ENCODE measurements at places on chromosomes 7 and 10.

DNA sequence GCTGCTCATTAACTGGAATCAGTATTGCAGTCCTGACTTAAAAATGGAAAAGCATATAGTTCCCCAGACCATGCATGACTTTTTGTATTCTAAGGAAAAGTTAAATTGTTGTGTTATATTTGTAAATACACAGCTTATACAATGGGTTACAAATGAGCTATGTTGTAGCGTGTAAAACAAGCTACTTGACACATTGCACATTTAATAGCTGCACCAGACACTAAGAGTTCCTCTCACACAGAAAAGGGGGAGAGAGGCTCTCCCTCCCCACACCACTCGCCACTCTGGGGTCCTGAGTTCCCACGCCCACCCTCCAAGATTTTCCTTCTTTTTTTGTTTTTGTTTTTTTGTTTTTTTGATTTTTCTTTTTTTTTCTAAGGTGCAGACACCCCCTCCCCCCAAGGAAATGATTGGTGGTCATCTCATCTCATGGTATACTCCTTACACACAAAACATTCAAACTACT, 6.3 kb downstream of the KLF6 start:
- DNase-seq, result no peak

GRCh38 chr7:102122026-102122425, 164.6 kb upstream of the SH2B2 start:
- DNase-seq, result no peak

GRCh38 chr7:122770686-122771335, 68.1 kb upstream of the RNF148 start:
- DNase-seq, result no peak

DNA sequence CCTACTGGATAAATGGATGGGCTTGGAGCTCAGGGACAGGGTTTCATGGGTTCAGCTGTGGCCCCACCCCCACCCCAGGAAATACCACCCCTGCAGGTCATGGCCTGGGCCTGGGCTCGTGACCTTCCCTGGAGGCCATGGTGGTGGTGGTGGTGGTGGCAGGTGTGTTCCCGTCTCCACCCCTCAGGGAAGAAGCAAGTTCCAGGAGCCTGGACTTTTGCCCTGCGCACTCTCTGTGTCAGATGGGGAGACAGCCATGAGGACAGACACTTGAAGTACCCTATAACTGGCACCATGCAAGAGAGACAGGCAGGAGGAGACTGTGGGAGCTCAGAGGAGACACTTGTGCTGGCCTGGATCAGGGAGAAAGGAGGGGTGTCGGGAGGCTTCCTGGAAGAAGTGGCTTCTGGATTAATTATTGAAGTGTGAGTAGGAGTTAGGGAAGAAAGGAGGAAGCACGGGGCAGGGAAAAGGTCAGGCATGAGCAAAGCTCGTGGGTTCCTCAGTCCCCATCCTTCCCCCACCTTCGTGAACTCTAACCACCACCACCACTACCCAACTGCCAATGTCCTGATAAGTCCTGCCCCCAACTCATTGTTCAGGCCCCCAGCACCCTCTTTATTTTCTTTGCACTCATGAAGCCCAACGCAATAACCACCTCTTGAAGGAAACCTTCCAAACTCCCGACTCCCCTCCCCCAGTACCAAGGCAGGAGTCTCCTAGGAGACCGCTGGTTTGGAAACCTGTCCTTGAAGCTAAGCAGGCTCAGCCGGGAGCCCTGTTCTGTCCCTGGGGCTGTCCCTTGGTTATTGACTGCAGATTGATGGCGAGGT, 8.9 kb downstream of the SH2B2 start:
- no peak for DNase-seq

DNA sequence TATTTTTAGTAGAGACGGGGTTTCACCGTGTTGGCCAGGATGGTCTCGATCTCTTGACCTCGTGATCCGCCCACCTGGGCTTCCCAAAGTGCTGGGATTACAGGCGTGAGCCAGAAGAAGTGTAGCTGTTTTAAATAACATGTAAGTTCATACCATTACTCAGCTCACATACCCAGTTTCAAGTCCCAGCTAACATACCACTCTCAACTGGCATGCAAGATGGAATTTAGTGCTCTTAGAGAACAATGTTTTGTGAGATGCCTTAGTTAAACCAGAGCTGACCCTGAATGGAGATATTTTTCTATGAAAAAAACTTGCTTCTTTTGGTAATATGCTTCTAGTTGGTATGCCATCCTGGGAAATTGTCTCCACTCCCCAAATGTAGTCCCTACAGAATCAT, 37.3 kb downstream of the HBP1 start:
- no peak for DNase-seq

GRCh38 chr7:38942431-38943051, 33.5 kb upstream of the VPS41 start:
- no peak for DNase-seq

DNA sequence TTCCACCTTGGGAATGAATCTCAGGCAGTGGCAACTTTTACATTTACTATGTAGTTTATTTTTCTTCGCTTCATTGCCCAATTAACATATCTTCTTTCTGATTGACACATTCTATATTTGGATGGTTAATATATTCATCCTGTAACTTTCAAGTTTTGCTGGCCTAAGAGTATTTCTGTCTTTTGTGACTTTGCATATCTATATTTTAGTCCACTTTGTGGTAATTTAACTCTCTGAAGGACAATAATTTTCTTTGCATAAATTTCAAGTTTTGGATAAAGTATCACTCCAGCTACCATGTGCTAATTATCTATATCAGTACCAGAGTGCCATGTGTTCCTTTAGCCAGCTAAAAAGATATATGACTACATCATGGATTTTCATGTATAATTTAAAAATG, 151.5 kb upstream of the KAT6B start:
- DNase-seq, result no peak

DNA sequence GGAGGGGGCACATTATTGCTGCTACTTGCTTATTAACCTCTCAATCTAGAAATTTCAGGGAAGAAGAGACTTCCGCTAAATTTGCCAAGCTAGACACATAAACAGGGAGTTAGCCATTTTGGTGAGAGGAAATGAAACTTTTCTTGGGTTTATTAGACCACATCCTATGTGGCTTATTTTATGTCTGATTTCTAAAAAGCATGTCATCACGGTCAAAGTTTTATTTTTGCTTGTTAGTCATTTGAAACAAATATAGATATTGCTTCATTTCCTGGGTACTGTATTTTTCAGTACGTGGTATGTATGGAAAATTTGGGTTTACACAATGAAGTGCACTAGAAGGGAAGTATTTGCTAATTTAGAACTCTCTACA, 144.1 kb downstream of the TCF7L2 start:
- DNase-seq, result no peak

DNA sequence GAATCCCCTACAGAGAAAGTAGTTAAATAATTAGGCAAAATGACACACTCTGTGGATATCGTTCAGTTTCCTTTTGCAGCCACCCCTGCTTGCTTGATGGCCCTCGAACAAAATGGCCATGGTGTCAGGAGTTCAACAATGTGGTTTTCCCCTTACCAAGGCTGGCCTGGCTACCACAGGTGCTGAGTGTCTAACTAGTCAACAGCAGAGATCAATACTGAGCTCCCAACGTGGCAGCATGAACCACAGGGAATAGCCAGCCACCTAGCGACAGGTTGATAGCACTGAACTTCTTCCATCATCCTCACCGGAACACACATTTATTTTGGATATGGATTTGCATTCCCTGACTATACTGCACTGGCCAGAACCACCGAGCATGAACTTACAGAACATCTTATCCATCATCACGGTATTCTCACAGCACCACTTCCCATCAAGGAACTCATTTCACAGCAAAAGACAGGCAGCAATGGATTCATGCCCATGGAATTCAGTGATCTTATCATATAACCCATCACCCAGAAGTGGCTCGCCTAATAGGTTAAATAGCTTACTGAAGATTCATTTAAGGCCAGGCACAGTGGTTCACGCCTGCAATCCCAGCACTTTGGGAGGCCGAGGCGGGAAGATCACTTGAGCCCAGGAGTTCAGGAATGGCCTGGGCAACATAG, 6.3 kb downstream of the C10orf67 start:
- DNase-seq, result no peak

- DNase-seq, result no peak
Measured at GRCh38 chr10:79396520-79396919, 48.9 kb downstream of the ZCCHC24 start.

GRCh38 chr10:22816298-22816653, 101.9 kb upstream of the PIP4K2A start:
- DNase-seq, result no peak

DNA sequence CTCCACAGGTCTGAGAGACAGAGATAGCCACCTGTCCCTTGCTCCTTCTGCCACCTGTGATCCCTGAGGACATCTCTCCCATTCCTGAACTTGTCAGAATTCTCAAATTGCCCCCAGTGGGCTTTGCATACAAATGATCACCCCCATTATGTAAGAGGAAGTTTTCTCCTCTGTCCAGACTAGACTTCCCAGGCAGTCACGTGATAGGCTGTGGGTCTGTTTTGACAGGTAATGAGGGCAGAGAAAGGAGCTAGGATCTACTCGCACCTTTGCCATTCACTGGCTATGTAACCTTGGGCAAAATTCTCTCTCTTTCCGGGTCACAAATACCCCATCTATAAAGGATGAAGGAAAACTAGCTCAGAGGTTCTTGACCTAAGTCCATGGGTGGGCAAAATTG, 21.4 kb upstream of the TM9SF3 start:
- DNase-seq, result no peak

DNA sequence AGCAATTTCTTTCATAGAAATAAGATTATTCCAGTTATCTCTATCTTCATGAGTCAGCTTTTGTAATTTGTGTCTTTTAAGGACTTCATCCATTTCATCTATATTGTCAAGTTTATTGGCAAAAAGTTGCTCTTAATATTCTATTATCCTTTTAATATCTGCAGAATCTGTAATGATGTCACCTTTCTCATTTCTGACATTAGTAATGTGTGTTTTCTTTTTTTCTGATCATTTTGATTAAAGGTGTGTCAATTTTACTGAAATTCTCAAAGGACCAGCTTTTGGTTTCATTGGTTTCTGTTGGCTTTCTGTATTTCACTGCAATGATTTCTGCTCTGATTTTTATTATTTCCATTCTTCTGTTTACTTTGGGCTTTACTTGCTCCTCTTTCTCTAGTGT, 17.9 kb upstream of the OR2AE1 start:
- no peak for DNase-seq

- DNase-seq, result no peak
Measured at GRCh38 chr10:118564652-118565051, 30.8 kb downstream of the PRLHR start.

GRCh38 chr10:22323538-22324305, 2.8 kb downstream of the BMI1 start:
- DNase-seq, result no peak

GRCh38 chr7:66330961-66331360, 125.8 kb downstream of the TPST1 start:
- DNase-seq, result no peak

GRCh38 chr7:100493476-100494264, 9.9 kb downstream of the NYAP1 start:
- DNase-seq, result peak; percentile 62

DNA sequence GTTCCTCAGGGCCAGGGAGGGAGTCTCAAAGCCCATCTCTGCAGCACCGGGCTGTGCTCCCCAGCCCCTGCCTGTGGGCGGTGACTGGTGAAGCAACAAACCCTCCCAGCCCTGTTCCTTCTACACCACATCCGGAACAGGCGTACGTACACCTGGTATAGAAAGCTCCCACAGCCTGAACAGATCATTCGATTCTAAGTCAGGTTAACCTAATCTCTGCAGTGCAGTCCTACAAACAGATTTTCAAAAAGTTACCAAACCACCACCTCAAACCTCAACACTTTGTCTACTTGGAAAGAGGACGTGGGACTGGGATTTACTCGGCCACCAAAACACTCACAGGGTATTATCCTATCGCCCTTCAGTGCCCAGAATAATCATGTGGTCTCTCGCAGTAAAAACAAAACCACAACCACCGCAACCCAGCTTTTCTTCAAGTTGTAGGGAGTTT, 238.4 kb downstream of the DIP2C start:
- DNase-seq, result peak; percentile 46

DNA sequence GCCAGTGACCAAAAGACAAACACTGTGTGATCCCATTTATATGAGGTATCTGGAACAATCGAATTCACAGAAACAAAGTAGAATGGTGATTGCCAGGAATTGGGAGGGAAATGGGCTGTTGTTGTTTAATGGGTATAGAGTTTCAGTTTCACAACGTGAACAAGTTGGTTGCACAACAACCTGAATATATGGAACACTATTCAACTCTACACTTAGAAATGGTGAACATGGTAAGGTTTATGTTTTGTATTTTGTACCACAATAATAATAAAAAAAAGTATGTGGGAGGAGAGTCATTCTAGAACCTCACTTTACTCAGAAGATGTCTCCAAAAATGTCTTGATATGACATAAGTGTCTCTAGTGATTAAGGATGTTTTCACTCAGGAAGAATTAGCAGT, 85.2 kb upstream of the SGCE start:
- DNase-seq, result no peak

DNA sequence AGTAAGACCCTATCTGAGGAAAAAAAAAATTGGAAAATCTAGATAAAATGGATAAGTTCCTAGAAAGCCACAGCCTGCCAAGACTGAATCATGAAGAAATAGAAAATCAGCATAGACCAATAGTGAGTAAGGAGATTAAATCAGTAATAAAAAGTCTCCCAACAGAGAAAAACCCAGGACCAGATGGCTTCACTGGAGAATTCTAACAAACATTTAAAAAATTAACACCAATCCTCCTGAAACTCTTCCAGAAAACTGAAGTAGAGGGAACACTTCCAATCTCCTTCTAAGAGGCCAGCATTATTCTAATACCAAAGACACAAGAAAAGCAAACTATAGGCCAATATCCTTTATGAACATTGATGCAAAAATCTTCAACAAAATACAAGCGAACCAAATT, 8.8 kb upstream of the LIMK1 start:
- no peak for DNase-seq

- DNase-seq, result no peak
Measured at GRCh38 chr7:70322856-70323255, 724.6 kb downstream of the AUTS2 start.

- DNase-seq, result no peak
Measured at GRCh38 chr10:45383682-45384330, 9.8 kb downstream of the ALOX5 start.

DNA sequence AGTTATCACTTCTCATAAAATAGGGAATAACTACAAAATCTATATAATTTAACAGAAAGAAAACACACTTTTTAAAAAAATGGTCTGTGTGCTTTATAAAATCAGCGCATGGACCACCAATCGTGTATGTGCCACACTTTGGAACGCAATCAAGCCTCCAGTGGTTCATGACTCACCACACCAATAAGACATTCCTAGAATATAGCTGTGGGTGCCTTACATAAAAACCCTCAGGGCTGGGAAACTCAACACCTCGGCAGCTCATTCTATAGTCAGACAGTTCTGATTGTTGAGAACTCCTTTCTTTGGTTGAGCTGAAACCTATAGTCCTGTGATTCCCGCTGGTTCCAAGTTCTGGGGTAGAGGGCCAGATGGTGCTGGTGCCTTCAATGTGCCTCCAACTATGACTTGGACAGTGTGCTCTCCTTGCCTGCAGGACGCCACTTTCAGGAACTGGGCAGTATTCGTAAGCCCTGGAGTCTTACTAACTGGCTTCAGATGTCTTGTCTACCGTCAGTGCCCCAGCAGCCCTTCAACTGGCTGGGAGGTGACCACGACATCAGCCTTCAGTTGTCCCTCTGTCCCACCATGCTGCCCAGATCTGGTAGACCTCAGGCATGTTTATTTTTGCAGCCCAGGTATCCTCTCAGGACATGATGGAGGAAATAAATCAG, 135.7 kb upstream of the GDF10 start:
- DNase-seq, result no peak

- no peak for DNase-seq
Measured at GRCh38 chr7:153829525-153829924, 222.7 kb upstream of the DPP6 start.
